ENCODE measurements at places on chromosomes 11 and 22. TPM values are rescaled to one million over a fixed set of nuclear protein-coding genes. Genes with fewer than 3 reads are reported as not detected.
A peak's percentile ranks its signal among the peaks of the same experiment; 100 is the strongest.

The TREH gene
- total RNA-seq = not detected

The MMP12 gene
- 0.19 TPM for total RNA-seq

GRCh38 chr22:21714059-21714770 lies 21.4 kb downstream of the YPEL1 start:
- no peak for DNase-seq

- peak; percentile 76 for DNase-seq
Measured at GRCh38 chr11:2151500-2152257, 9.3 kb downstream of the INS start.

GRCh38 chr11:65501186-65501471 lies 2.3 kb downstream of the MALAT1 start:
- peak; percentile 53 for DNase-seq

Measured in A673 (cell line).